Fibroblast of lung (primary cell): ENCODE measurements at places on chromosomes 3 and 15. TPM values are rescaled to one million over a fixed set of nuclear protein-coding genes. Genes with fewer than 3 reads are reported as not detected.

The TNFSF10 gene
- polyA plus RNA-seq: 0.81 and 1.3 TPM in 2 replicates

The ZNF860 gene
- 0.52 and 0.70 TPM in 2 replicates for polyA plus RNA-seq

The CFAP100 gene
- not detected in 2 replicates for polyA plus RNA-seq

The SNAP23 gene
- 56.8 and 80.9 TPM in 2 replicates for polyA plus RNA-seq

The SMCO1 gene
- polyA plus RNA-seq: not detected in 2 replicates

The CFAP91 gene
- 0.02 and 0.10 TPM in 2 replicates for polyA plus RNA-seq

The CLDN18 gene
- not detected in 2 replicates for polyA plus RNA-seq

The ALPK3 gene
- polyA plus RNA-seq: 0.03 and 0.07 TPM in 2 replicates
